ENCODE measurements at places on chromosomes 2 and 18. TPM values are rescaled to one million over a fixed set of nuclear protein-coding genes. Genes with fewer than 3 reads are reported as not detected.

Gene B4GALT6
- total RNA-seq = 7.8 TPM

Gene MBP
- total RNA-seq = 23.8 TPM

Gene CYS1
- 0.99 TPM for total RNA-seq

Gene KCNE4
- 0.93 TPM for total RNA-seq

Gene SNTG2
- total RNA-seq = not detected

All from A549 treated with CpdA at 1 μM for 4 hours (cell line).